ENCODE measurements at places on chromosomes 11 and 22. TPM values are rescaled to one million over a fixed set of nuclear protein-coding genes. Genes with fewer than 3 reads are reported as not detected.

GRCh38 chr11:112783945-112784322, 177.3 kb upstream of the NCAM1 start:
- no peak for DNase-seq

DNA sequence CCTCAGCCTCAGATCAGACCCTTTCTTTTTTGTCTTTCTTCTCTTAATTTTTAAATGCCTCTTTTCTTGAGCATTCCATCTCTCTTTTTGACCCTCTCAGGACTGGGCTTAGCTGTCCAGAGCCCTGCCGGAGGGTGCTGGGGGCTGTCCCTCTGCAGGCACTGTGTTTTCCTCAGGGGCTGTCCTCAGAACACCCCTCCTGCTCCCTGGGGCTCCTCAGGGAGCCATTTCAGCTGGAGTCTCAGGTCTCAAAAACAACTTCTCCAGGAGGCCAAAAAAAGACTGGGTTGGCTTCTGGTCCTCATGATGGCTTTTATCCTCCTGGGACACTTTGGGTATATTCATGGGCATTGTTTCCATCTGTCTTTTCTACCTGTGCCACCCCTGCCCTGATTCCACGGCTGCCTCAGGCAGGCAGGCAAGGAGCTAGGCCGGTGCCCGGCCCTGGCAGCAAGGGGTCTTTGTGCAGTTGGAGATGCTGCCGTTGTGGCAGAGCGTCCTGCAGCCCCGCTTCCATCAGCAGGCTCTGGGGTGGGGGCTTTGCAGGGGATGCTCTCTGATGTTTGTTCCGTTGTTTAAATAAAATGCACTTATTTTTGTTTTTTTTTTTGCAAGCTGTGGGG, 85.1 kb downstream of the CEP164 start:
- no peak for DNase-seq

GRCh38 chr11:114132417-114132816, 72.9 kb downstream of the ZBTB16 start:
- DNase-seq: no peak

Gene NXPE1
- 0.08 TPM for polyA plus RNA-seq

- DNase-seq: no peak
Measured at GRCh38 chr11:6682591-6682935, 577 bp downstream of the MRPL17 start.

Gene TBX1
- 1.4 TPM for polyA plus RNA-seq

Gene OR10A2
- not detected for polyA plus RNA-seq

- no peak for DNase-seq
Measured at GRCh38 chr11:10828402-10828801, 19.7 kb upstream of the EIF4G2 start.

DNA sequence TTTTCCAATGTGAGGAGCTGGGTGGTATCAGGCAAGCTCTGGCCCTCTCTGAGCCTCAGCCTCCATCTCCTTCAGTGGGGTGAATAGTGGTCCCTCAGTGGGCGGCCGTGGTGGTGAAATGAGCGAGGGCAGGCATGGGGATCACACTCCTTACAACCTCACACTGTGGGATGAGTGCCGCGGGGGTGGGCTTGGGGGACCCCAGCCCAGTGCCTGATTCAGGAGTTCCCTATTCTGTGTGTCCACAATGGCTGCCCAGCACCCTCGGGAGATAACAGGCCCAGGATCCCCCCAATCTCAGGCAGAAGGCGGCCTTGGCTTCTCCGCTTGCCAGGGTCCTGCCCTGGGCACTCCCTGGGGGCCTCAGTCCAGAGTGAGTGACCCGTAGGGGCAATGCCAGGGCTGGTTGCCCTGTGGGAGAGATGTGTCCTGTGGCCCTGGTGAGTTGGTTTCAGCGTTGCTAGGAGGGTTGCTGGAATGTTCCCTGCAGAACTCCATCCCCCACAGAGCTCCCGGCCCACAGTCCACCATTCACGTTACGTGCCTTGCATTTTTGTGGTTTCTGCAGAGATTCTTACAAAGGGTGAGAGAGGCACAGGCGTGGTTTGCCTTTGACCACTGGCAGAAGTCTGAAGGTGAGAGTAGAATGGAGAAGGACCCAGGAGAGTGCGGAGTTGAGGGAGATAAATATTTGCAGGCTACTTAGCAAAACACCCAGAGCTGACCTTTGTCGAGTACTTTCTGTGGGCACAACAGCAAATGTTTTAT, 2.9 kb downstream of the ALDH3B1 start:
- DNase-seq: no peak

- no peak for DNase-seq
Measured at GRCh38 chr22:47954107-47954506, 1191.7 kb downstream of the TBC1D22A start.

DNA sequence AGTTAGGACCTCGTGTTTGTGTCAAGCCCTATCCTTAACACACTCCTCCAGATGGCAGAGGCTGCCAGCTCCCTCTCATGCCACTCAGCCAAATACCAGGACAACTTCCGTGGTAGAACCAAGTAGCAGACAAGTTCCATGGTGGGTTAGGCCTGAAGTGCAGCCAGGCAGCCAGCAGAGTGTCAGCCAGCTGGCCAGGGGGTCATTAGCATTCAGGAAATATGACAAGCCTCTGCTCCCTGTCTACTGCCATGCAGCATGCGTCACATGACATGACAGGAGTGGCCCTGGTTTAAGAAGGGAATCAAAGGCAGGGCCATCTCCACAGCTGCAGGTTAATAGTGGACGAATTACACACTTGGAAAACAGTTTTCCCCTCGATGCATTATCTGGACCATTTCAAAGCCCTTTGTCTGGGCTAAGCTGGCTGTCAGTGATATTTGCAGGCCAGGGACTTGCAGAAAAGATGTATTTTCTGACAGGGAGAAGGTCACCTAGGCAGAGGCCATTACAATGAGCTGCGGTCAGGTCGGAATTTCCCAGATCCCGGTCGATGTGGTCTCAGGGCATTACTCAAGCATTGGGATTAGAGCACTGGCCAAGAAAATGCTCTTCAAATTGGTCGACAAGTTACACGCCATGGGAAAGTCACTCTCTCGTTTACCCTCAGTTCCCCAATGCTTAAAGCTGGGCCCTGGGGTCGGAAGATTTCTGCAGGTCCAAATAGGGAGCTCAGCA, 461.7 kb upstream of the CADM1 start:
- DNase-seq: no peak

- no peak for DNase-seq
Measured at GRCh38 chr11:109033627-109034338, 368.9 kb downstream of the DDX10 start.

DNA sequence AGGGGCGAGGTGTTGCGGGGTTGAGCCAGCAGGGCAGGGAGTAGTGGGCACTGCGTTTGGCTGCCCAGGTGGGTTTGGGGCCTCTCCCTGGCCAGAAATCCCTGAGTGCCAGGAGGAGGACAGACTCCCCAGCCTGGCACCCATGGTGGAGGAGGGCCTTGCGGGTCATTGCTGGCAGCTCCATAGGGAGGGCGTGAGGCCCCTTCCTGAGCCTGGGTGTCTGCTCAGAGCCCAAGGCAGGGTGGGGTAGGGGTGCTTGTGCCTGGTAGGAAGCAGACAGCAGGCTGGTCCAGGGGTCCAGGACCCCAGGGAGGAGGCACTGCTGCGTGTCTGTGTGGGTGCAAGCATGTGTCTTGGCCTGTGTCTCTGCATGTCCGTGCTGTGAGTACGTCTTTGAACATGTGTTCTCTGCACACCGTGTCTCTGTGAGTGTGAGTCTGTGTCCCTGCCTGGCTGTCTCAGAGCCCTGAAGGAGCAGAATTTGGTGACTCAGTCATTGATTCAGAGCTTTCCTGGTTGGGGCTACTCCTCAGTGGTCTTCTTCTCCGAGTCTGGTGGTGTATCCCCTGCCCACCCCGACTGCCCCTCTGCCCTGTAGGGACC, 3.9 kb downstream of the TSPAN4 start:
- DNase-seq: no peak

Gene ZNRD2
- 94.9 TPM for polyA plus RNA-seq

- no peak for DNase-seq
Measured at GRCh38 chr11:12074529-12075195, 35.7 kb upstream of the MICAL2 start.

DNA sequence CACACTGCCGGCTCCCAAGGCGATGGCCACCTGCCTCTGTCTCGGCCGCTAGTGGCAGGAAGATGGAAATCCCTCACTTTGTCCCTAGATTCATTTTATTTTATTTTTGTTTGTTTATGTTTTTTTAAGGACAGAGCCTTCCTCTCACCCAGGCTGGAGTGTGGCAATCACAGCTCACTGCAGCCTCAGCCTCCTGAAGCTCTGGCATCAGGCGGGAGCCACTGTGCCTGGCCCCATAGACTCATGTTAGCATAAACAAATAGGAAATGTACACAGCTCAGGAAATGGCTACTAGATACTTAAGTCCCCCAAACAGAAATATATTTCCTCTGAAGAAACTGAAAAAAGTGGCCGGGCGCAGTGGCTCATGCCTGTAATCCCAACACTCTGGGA, 3.5 kb downstream of the TMEM80 start:
- DNase-seq: no peak

Gene RTN4R
- 1.1 TPM for polyA plus RNA-seq

GRCh38 chr22:20083157-20083890, 3.3 kb downstream of the DGCR8 start:
- DNase-seq: no peak

GRCh38 chr22:29158546-29158945, 47.1 kb upstream of the EMID1 start:
- DNase-seq: no peak

GRCh38 chr11:128334311-128335044, 252.9 kb downstream of the ETS1 start:
- no peak for DNase-seq

GRCh38 chr11:68374531-68374930, 62.1 kb downstream of the LRP5 start:
- no peak for DNase-seq

- no peak for DNase-seq
Measured at GRCh38 chr22:33220476-33221080, 162.4 kb upstream of the SYN3 start.

GRCh38 chr11:69644071-69644961, 3.4 kb downstream of the CCND1 start:
- DNase-seq: peak; percentile 56

Gene CST6
- 0.37 TPM for polyA plus RNA-seq

DNA sequence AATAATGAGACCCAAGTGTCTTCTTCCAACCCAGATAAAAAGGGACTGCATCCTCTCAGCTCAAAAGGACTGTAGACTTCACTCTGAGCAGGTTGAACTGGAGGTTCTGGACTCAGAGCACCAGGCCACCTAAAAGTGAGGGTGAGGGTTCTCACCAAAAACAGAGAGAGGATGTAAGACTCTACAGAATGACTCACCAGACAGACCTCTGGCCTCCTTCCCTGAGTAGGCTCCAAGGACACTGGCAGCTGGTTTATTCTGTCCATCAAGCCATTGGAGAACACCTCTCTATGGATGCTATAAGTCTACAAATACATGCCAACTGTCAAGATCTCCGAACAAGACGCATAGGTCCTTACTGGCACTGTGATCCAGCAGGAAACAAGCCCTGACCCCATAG, 27.2 kb downstream of the FEZ1 start:
- DNase-seq: no peak

Gene CD248
- 66.5 TPM for polyA plus RNA-seq

Gene PRG2
- not detected for polyA plus RNA-seq

Gene ISX
- polyA plus RNA-seq: not detected

Gene DLG2
- polyA plus RNA-seq: 3.4 TPM

DNA sequence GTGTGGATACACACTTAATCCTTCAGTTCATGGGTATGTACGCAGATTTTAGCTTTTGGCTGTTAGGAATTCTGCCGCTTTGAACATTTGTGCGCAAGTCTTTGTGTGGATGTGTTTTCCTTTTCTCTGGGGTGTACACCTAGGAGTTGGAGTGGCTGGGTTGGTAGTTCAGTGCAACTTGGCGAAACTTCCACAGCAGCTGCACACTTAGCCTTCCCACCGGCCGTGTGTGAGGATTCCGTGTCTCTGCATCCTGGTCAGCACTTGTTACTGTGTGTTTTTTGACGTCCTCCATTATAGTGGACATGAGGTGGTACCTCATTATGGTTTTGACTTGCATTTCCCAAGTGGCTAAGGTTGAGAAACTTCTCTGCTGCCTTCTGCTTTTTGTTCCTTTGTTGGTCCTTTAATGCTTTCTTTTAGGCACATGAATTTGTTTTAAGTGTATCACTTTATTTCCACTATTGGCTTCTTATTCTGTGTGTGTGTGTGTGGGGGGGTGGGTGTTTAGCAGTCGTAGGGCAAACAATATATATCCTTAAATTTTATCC, 72.1 kb upstream of the SLC25A18 start:
- DNase-seq: no peak

Gene ADM2
- 0.11 TPM for polyA plus RNA-seq

Gene FAM111B
- 0.23 TPM for polyA plus RNA-seq

DNA sequence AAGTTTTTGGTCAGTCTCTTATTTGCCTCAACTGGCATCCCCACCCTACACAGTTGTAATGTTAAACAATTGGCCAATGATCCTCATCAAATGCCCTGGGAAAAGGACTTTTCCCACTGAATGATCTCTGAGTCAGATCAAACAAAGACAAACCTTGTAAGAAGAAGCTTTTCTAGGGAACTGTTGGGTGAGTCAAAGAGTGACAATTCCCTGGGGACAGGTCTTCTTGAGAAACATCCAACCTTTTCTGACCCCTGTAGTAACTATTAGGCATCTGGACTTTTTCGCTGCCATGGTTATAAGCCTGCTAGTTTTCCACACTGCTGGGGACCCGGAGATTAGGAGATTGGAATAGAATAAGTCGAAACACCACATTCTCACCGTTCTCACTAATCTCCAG, 789.8 kb upstream of the API5 start:
- no peak for DNase-seq

DNA sequence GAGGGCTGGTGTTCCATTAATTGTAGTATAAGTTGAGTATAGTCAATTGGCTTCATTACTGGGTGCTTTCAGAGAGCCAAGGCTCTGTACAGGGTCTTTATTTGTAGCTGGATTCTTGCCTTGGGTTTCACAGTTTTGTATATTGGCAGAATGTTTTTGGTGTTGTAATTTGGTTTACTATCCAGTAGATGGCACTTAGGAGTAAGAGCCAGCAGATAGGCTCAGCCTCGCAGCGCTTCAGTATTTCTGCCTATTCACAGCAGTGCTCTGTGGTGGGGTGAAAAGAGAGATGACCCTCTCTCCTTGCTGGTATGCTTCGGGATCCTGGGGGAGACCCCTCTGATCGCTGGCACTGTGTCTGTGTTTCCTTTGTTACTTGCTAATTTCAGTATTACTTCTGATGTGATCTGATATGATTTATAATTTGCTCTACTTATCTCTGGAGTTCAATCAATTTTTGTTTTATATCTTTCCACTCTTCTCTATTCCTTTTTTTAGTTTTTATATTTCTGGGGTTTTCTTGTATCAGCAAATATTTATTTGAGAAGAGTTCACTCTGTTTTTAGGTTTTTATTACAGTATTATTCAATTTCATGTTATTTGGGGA, 52.2 kb downstream of the ANO5 start:
- no peak for DNase-seq

DNA sequence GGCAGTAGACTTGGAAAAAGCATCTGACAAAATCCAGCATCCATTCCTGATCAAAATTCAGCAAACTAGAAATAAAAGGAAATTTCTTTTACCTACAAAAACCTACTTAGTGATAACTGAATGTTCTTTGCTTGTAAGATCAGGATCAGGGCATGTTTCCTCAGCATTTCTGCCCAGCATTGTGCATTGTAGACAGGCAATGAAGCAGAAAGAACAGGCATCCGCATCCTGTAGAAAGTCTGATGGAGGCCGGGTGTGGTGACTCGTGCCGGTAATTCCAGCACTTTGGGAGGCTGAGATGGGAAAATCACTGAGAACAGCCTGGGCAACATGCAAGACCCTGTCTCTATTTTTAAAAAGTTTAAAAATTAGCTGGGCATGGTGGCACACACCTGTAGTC, 32.5 kb upstream of the PANX2 start:
- no peak for DNase-seq

Data from urinary bladder (tissue), 4 donors.